ENCODE measurements at places on chromosomes 7 and 10.

- DNase-seq: no peak
Observed at GRCh38 chr7:77989981-77990566, 191.5 kb downstream of the PHTF2 start.

DNA sequence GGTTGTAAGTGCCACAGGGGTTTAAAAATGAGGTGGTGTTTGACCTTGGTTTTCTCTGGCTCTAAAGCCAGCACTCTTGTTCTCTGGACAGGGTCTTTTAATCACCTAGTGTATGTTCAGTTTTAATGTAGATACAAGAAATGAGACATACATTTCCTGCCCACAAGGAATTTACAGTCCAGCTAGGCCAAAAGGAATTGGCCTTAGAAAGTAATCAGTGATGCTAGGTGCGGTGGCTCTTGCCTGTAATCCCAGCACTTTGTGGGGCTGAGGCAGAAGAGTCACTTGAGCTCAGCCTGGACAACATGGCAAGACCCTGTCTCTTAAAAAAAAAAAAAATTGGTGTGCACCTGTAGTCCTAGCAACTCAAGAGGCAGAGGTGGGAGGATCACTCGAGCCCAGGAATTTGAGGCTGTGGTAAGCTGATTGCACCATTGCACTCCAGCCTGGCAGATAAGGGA, 100.2 kb downstream of the LRMDA start:
- no peak for DNase-seq

- no peak for DNase-seq
Observed at GRCh38 chr10:132382231-132382922, 14.6 kb upstream of the PWWP2B start.

- no peak for DNase-seq
Observed at GRCh38 chr7:117134889-117135552, 181.7 kb downstream of the ST7 start.

DNA sequence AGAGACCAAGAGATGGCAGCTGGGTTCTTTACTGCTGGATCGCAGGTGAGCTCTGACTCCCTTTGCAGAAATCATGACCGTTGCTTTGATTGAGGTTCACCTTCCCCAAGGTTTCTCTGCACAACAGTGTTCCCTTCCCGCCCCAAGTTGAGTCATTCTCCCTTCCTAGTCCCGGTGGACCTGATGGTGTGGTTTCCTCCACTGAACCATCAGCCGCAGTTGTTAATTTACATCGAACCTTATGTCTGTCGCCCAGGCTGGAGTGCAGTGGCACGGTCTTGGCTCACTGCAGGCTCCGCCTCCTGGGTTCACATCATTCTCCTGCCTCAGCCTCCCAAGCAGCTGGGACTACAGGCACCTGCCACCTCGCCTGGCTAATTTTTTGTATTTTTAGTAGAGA, 5.8 kb downstream of the ZSCAN25 start:
- no peak for DNase-seq

GRCh38 chr10:96493871-96494525, 19.7 kb downstream of the TLL2 start:
- DNase-seq: no peak

DNA sequence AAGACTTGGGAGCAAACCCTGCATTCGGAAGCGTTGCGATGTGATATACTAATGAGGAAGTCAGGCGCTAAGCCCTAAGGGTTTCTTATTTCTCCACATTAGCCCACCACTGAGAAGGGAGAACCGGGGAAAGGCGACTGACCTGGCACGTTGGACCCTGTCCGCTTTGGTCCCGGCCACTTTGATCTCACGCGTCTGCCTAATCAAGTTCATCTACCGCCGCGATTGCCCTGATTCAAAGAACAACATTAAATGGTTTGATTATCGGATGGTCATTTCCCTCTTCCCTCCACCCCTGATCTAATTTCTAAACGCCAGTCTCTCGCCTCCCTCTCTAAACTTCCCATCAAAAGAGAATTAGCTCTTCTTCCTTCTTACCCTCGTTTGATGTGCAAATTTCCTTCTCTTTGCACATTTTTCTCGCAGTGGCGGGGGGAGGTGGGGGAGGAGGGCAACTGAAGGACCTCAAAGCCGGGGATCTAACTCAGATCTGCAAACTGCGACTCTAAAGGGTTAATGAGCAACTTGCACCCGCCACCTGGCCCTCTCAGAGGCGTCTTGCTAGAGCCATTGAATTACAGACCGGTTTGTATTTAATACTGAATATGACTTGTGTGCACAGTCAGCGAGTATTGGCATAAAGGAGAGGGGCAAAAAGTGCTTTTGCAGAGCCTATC, 687 bp upstream of the DKK1 start:
- no peak for DNase-seq

DNA sequence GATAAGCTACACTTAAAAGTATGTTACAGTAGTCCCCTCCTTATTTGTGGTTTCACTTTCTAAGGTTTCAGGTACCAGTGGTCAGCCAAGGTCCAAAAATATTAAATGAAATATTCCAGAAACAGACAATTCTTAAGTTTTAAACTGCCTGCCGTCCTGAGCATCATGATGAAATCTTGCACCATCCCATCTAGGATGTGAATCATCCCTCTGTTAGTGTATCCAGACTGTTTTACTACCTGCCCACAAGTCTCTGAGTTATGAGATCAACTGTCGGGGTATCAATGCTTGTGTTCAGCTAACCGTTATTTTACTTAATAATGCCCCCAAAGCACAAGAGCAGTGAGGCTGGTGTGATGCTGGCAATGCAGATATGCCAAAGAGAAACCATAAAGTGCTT, 11.4 kb downstream of the KDM7A start:
- DNase-seq: no peak

GRCh38 chr7:27513885-27514284, 148.8 kb downstream of the HIBADH start:
- no peak for DNase-seq

DNA sequence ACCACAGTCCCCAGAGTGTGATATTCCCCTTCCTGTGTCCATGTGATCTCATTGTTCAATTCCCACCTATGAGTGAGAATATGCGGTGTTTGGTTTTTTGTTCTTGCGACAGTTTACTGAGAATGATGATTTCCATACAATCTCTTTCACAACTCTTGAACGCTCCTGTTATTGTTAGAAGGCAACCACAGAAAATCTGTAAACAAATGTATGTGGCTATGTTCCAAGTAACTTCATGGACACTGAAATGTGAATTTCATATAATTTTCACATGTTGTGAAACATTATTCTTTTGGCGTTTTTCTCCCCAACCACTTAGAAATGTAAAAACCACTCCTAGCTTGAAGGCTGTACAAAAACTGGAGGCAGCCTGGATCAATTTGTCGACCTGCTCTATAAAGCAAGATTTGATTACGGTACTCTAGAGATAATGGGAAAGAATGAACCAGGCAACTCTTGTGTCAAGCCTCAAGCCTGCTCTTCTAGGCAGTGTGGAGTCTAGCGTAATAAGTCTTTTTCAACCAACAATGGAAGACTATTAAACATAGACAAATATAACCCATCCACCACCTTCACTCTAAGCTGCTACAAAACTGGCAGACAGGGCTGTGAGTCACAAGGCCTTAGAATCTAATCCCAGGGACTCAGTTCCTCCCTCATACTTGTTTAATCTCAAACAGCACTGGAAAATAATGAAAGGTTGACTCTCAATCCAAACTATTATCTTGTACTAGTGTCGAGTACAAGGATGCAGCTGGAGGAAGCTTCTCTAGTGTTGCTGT, 22.7 kb downstream of the ARL3 start:
- DNase-seq: no peak

- no peak for DNase-seq
Observed at GRCh38 chr7:3986927-3987326, 685.9 kb downstream of the SDK1 start.

DNA sequence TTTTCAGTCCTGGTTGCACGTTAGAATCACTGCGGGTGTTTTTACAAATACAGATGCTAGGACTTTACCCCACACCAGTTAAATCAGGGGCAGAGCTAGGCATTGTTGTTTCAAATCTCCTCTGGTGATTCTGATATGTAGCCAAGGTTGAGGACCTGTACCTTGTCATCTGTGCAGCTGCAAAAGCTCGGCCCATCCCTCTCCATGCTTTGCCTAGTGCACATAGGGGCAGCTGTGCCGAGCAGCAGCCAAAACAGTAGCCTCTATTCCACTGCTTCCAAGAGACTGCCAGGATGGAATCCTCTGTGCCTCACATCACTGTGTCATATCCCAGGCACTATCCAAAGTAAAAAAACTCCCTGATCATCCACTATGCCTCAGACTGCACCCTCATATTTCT, 181.3 kb downstream of the CDK14 start:
- DNase-seq: no peak

DNA sequence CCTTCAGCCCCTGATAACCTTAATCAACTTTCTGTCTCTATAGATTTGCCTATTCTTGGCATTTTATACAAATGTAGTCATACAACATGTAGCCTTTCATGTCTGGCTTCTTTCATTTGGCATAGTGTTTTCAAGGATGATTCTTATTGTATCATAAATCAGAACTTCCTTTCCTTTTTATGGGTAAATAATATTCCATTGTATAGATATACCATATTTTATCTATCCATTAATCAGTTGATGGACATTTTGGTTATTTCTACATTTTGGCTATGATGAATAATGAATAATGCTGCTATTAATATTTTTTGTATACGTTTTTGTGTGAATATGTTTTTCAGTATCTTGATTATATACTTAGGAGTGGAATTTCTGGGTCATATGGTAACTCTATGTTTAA, 720.8 kb downstream of the LRMDA start:
- DNase-seq: no peak

DNA sequence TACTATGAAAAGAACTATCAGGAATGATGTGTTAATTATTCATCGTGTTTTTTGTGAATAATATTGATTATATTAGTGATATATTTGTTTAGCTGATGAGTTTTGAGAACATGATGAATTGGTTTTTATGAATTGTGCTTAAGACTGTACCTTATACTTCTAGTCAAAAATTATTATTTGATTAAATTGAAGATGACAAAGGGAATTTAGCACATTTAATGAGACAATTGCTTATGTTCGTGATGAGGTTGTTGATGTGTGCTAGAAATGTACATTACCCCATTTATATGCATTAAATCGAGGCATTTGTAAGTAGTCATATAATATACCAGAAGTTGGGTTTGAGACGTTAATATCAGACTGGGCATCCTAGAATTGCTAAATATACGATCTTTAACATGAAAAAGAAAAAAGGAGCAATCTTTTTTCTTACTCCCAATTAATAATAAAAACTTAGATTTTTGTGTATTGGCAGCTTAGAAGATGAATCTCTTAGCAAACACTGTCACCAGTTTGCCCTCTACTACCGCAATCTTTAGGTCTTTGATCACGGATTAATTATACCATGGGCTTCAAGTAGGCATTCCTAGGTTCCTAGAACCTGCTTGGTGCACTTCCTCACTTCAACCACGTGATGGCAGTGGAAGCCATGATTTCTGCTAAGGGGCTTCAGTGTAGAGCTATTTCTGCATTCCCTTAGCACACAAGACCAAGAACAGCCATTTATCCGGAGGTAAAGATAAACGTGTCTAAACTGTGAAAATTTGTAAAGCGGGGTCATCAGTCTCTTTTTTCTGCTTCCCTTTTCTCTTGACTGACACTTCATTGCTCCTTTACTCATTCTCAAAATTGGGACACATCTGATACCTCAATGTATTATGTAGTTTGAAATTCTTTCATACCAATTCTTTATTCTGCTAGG, 1.6 kb downstream of the KLHDC10 start:
- DNase-seq: peak; percentile 57

DNA sequence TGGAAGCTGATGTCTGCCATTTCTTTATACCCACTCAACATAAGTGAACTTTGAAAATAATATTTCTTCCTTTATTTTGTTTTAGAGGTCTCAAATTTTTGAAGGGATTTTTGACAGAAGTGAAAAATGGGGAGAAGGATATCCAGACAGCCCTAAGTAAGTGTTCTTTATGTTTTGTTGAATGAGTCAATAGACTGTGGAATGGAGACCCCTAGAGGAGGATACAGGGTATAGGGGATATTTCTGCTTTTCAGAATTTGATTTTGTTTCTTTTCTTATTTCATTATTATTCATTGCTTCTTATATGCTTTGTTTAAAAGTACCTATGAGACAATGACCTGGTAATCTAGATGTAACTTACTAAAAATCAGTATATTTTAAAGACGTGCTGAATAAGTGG, 34.4 kb downstream of the PLEKHA8 start:
- DNase-seq: peak; percentile 3

DNA sequence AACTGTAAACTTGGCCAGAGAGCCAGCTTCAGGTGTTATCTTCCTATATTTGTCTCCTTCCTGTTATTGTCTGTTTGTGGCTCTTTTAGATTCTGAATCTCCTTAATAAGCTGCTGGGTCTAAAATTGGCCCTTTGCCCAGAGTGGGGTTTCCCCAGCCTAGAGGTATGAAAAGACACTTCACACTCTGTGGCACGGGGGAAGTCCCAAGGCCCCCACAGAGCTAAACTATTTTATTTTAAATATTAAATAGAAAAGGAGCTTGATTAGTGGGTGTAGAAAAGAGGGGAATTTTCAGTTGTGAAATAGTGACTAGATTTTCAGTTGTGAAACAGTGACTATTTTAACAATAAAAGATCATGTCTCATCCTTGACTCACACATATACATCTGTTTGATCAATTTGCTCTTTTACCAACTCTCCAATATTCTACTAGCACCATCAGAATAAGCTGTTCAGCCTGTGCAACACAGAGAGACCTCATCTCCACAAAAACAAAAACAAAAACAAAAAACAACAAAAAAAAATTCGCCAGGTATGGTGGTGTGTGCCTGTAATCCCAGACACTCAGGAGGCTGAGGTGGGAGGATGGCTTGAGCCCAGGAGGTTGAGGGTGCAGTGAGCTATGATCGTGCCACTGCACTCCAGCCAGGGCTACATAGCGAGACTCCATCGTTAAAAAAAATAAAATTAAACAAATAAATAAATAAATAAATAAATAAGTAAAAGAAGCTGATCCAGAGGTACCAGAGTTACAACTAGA, 24.9 kb upstream of the ADO start:
- no peak for DNase-seq

DNA sequence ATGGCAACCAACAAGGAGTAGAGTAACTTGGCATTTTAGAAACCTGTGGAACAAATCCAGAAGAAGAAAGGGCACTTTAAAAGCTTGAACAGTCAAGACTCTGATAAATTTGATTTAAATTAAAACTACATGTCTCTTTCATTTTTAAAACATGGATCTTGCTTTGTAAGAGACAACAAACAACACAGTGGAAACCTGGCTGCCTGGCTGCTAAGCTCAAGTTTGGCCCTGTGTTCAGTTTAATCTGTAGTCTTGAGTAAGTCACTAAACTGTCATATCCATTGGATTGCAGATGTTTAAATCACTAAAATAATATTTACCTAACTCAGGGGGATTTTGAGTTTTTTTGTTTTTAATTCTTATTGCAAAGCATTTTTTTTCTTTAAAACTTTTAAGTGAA, 374.9 kb upstream of the SEMA3D start:
- DNase-seq: no peak

DNA sequence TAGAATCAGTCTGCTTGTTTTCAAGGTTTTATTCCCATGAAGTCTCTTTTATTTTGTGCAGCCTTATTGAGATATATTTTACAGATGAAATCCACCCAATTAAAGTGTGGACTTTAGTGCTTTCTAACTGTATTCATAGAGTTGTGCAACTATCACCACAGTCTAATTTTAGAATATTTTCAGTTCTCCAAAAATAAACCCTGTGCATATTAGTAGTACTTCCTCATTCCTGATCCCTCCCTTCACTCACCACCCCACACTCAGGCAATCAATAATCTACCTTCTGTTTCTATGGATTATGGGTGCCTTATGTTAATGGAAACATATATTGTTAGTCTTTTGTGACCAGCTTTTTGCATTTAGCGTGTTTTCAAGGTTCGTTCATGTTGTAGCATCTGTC, 185.7 kb upstream of the TMEM72 start:
- DNase-seq: no peak

- no peak for DNase-seq
Observed at GRCh38 chr10:4383651-4384098, 442.3 kb upstream of the AKR1E2 start.

Data from pulmonary artery endothelial cell (primary cell).